Smooth muscle cell of the umbilical artery (primary cell): ENCODE measurements at places on chromosomes 3 and 15. TPM values are rescaled to one million over a fixed set of nuclear protein-coding genes. Genes with fewer than 3 reads are reported as not detected.

The FAM131A gene
- 21.4 and 38.7 TPM in 2 replicates for total RNA-seq

The SLC12A1 gene
- total RNA-seq, result not detected in 2 replicates

The PP2D1 gene
- not detected in 2 replicates for total RNA-seq

The SLC6A11 gene
- not detected in 2 replicates for total RNA-seq

The DUOX1 gene
- not detected in 2 replicates for total RNA-seq

The TMOD2 gene
- 10.4 and 13.8 TPM in 2 replicates for total RNA-seq

The FRMD5 gene
- total RNA-seq, result 6.5 and 16.5 TPM in 2 replicates

The SLC27A2 gene
- total RNA-seq, result 0.05 and 0.30 TPM in 2 replicates

The TMEM202 gene
- total RNA-seq, result not detected in 2 replicates

The GHSR gene
- not detected in 2 replicates for total RNA-seq

The KBTBD13 gene
- not detected in 2 replicates for total RNA-seq

The OR5H6 gene
- not detected in 2 replicates for total RNA-seq

The ASB14 gene
- total RNA-seq, result 0.05 TPM in 1 of 2 replicates, not detected in the other

The CPB1 gene
- not detected in 2 replicates for total RNA-seq

The CCR8 gene
- total RNA-seq, result not detected in 2 replicates

The NR1I2 gene
- total RNA-seq, result 0.14 TPM in 1 of 2 replicates, not detected in the other

The ANKUB1 gene
- total RNA-seq, result not detected in 2 replicates

The CCR1 gene
- not detected in 2 replicates for total RNA-seq

The LRRC34 gene
- total RNA-seq, result 0.59 and 1.8 TPM in 2 replicates

The GOLGA8N gene
- 3.5 and 4.8 TPM in 2 replicates for total RNA-seq

The SERPINI1 gene
- total RNA-seq, result 5.6 and 7.1 TPM in 2 replicates

The CEP19 gene
- 2.5 and 5.0 TPM in 2 replicates for total RNA-seq

The FBXW12 gene
- total RNA-seq, result not detected in 2 replicates

The SOX14 gene
- total RNA-seq, result not detected in 2 replicates

The KNL1 gene
- total RNA-seq, result 1.2 and 14.2 TPM in 2 replicates

The VILL gene
- total RNA-seq, result 3.6 and 8.9 TPM in 2 replicates

The TNFAIP8L3 gene
- total RNA-seq, result 1.2 and 6.6 TPM in 2 replicates

The UQCRC1 gene
- 276 and 300 TPM in 2 replicates for total RNA-seq

The IL17RB gene
- total RNA-seq, result not detected in 2 replicates

The PDZRN3 gene
- total RNA-seq, result 12.3 and 114 TPM in 2 replicates

The CSNK1G1 gene
- total RNA-seq, result 24.9 and 41.6 TPM in 2 replicates

The INSYN1 gene
- total RNA-seq, result 0.23 and 1.5 TPM in 2 replicates

The GOLGA6D gene
- total RNA-seq, result 0.05 TPM in 1 of 2 replicates, not detected in the other

The GPR149 gene
- total RNA-seq, result not detected in 2 replicates

The PPIB gene
- total RNA-seq, result 1,167 and 1,999 TPM in 2 replicates

The GPR62 gene
- total RNA-seq, result 0.05 TPM in 1 of 2 replicates, not detected in the other

The ZIC1 gene
- not detected in 2 replicates for total RNA-seq

The ABHD6 gene
- total RNA-seq, result 11.1 and 12.2 TPM in 2 replicates

The ANKRD34C gene
- total RNA-seq, result 0.05 TPM in 1 of 2 replicates, not detected in the other

The GMPS gene
- total RNA-seq, result 51.1 and 91.3 TPM in 2 replicates

The ARPIN gene
- 7.4 and 8.6 TPM in 2 replicates for total RNA-seq
